ENCODE measurements at places on chromosomes 3 and 15.

GRCh38 chr3:101999177-101999779 lies 150.0 kb downstream of the NFKBIZ start:
- DNase-seq: no peak

DNA sequence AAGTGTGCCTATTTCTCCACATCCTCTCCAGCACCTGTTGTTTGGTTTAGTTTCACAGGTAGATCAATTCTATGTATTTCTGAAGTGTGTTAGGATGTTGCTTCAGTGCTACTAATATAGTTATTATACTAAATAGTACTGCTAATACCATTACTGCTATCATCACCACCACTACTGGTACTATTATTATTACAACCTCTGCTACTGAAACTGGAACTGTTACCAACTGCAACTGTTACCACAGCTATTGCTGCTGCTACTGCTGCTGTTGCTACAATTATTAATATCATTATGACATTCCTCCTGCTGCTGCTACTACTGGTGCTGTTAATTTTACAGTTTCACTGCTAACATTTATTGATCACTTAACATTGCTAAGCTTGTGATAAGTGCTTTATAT lies 8.3 kb upstream of the LMOD3 start:
- DNase-seq: no peak

DNA sequence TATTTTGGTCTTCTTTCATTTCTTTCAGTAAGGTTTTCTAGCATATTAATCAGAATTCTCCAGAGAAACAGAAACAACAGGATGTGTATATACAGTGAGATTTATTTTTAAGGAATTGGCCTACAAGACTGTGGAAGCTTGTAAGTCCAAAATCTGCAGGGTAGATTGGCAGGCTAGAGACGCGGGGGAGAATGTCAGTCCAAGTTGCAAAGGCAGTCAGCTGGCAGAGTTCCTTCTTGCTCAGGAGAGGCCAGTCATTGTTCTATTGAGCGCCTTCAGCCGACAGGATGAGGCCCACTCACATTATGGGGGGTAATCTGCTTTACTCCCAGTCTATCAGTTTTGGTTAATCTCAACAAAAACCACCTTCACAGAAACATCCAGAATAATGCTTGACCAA lies 133.4 kb upstream of the UBE3A start:
- DNase-seq: no peak

GRCh38 chr3:5194341-5194740 lies 6.8 kb downstream of the EDEM1 start:
- no peak for DNase-seq

GRCh38 chr3:124854009-124854408 lies 33.2 kb downstream of the ITGB5 start:
- no peak for DNase-seq

DNA sequence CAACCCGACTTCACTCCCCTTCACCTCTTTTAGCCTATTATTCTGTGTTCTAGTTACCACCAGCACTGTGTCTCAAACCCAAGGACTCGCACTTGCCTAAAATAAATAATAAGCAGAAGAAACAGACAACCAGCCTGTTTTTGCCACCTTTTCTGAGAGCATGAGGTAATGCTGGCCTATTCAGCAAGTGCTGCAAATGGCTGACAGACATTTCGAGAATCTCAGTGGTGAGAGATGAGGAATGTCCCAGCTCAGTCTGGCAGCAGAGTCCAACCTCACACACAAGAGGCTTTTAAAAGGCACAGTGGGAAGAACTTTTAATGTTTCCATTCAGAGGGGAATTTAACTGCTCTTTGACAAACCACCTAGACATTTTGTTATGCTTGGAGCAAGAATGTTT lies 143.3 kb upstream of the GMNC start:
- no peak for DNase-seq

- no peak for DNase-seq
These were observed 79.9 kb upstream of the MITF start for GRCh38 chr3:69659180-69659910.

GRCh38 chr3:136251511-136251910 lies 1.4 kb downstream of the PCCB start:
- DNase-seq: no peak

- DNase-seq: no peak
These were observed 258.9 kb downstream of the FHIT start for GRCh38 chr3:60992395-60992794.

DNA sequence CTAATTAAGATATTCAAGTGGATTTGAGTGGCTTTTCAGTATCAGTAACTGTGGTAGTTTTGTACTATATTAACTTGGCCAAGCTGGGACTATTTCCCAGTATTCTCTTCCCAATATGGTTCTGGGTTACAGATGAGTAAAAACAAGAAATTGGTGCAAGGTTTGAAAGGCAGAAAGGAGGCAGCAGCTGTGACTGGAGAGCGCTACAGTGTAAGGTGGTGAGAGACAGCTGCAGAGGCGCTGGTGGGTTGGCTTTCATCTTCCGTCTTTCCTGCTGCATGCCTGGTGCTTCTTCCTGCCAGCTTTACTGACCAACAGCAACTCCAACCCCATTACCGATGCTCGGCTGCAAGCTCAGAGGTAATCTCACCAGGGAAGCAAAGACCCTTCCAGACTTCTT lies 9.8 kb downstream of the DPH3 start:
- DNase-seq: no peak

- DNase-seq: no peak
These were observed 56.7 kb downstream of the P2RY1 start for GRCh38 chr3:152891678-152892077.

DNA sequence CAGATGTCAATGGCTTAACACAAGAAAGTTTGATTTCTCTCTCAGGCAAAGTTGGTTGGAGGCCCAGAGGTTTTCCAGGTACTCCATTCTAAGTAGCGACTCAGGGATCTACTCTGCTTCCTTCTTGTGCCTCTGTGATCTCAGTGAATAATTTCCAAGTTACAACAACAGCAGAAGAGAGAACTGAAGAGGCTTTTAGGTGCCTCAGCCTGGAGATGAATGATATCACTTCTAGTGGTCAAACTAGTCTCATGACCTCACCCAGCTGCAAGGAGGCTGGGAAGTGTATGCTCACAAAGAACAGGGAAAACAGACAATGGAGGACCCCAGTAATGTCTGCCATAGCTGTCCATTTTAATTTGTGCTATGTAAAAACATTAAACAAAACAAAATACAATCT lies 4.6 kb upstream of the PRICKLE2 start:
- no peak for DNase-seq

DNA sequence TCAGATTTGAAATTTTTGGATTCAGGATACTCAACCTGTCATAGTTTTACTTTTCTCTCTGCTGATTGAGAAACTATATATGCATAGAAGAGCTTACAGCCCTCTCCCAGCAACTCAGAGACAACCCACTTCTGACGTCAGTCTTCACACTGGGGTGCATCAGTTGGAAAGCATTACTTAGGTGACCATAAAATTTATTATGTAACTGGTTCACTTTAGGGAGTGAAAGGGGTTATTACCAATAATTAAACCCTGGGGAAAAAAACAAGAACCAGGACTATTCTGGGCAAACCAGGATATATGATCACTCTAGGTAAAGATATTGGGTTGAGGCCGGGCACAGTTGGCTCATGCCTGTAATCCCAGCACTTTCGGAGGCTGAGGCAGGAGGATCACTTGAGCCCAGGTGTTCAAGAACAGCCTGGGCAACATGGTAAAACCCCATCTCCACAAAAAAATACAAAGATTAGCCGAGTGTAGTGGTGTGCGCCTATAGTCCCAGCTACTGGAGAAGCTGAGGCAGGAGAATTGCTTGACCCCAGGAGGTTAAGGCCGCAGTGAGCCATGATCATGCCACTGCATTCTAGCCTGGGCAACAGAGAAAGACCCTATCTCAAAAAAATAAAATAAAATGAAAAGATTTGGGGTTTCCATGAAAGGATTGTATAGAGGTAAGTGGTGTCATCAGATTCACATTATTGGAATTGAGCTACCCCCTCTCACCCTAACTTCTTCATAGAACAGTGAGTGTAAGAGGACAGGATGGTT lies 27.1 kb downstream of the HES1 start:
- no peak for DNase-seq

DNA sequence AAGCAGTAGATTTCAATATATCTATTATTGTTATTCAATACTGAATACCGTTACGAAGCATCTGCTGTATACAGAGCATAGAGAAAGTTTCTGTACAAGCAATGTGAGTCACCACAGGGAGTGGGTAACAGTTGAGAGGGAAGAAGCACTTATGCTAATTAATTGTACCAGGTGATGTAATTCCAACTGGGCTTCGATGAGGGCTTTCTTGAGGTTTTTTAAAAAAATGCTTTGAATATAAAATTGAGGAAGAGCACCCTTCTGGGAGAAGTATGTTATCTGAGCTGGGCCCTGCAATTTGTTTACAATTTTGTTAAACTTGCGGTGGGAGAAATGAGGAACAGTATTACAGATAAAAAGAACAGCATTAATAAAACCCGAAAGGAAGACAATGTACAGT lies 197.9 kb downstream of the TPRG1 start:
- no peak for DNase-seq

- no peak for DNase-seq
These were observed 70.5 kb downstream of the PYDC2 start for GRCh38 chr3:191531434-191531972.

- DNase-seq: no peak
These were observed 181.4 kb upstream of the GRM7 start for GRCh38 chr3:6679510-6679909.

DNA sequence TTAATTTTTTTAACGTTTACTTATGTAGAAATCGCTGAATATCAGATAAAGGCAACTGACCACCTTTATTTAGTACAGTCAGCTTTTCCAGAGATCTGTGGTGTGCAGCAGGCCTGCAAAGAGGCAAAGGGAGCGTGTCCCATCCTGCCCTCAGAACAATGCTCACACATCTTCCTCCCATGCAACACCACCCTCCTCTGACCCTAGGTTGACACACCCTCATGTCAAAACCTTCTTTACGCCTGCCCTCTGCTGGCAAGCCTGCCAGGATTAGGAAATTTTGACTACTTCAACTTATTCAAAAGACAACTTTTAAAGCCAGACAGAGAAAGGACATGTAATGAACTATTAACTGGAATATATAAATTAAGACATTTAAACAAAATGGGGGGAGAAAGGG lies 513.7 kb downstream of the FOXP1 start:
- DNase-seq: no peak

GRCh38 chr3:114858329-114858728 lies 288.8 kb downstream of the ZBTB20 start:
- no peak for DNase-seq

DNA sequence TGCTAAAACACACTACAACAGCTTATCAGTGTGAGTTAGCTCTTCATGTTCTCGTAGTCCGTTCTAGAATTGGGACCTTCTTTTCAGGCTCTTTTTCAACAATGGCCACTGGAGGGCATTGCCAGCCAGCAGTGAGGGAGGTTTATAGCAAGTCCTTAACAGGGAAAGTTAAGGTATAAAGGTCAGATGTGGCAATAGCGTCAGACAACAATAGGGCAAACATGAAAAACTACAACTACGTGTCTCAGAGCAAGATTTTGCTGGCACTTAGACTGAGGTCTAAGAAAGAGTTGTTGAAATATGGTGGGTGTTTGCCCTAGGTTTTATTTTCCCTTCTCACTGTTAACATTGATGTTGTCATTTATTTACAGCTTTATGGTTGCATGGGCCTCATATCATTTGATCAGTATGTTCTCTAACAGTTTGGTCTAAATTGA lies 161.4 kb downstream of the GMNC start:
- no peak for DNase-seq

DNA sequence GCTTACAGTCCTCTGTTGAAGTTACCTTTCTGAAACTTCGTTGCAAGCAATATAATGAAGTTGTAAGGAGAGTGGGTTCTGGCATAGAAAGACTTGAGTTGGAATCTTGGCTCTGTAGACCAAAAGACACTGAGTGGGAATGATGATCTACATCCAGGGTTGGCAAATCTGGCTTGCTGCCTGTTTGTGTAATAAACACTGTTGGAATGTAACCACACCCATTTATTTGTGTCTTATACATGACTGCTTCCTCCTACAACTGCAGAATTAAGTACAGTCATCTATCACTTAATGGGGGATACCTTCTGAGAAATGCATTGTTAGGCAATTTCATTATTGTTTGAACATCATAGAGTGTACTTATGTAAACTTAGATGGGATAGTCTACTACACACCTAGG lies 178.4 kb upstream of the SUCLG2 start:
- DNase-seq: no peak

DNA sequence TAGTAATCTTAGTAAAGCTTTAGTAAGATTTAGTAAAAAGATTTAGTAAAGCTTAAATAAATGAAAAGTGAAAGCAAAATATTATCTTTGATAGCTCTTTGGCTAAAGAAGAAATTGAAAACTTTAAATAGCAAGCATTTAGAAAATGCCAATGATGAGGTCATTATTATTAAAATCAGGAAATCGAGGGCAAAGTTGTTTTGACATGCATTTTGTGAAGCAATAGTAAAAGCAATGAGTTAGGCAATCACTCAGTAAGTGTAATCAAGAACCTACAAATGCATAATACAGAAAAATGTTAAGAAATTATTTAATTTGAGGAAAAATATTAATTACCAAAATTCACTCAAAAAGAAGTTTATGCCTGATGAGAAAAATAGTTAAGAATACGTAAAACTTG lies 280.3 kb upstream of the MME start:
- DNase-seq: no peak

- DNase-seq: no peak
These were observed 33.7 kb downstream of the ZBTB20 start for GRCh38 chr3:115113367-115113766.

GRCh38 chr3:30492322-30493192 lies 113.8 kb upstream of the TGFBR2 start:
- no peak for DNase-seq

GRCh38 chr3:30181581-30181980 lies 424.8 kb upstream of the TGFBR2 start:
- no peak for DNase-seq

DNA sequence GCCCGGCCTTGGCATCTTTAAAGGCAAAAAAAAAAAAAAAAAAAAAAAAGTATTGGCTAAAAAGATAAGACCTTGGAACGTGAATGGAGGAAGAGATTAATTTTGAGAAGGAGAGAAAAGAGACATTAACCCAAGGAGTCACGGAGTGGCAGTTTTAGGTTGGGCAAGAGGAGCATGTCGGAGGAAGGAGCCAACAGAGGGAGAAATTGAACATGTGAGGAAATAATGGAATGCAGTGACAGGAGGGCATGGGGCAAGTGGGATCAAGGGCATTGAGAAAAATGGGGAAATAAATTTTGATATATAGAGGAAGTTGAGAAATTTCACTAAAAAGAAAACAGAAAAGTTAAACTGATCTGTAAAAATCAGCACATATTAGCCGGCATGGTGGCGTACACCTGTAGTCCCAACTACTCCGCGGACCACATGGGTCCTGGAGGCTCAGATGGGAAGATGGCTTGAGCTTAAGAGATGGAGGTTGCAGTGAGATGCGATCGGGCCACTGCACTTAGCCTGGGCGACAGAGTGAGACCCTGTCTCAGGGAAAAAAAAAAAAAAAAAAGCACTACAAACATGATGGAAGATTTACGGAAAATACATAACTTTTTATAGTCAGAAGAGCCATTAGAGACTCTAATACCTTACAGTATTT lies 1.2 kb downstream of the HAUS2 start:
- DNase-seq: no peak
